Activated T-helper 1 cell treated with anti-CD3 and anti-CD28 coated beads, Interleukin-2, amount 50 U/mL, for 16 hours (primary cell): ENCODE measurements at places on chromosomes 2 and 18.

GRCh38 chr2:864501-865106, 86.0 kb upstream of the SNTG2 start:
- no peak for DNase-seq

GRCh38 chr2:209395229-209395628, 28.6 kb upstream of the MAP2 start:
- no peak for DNase-seq

GRCh38 chr2:65331336-65332025, 100.9 kb downstream of the SPRED2 start:
- DNase-seq, result no peak

GRCh38 chr2:31318361-31319336, 84.7 kb downstream of the EHD3 start:
- DNase-seq, result no peak

GRCh38 chr2:32264422-32265105, at the start of gene NLRC4:
NLRC4 (minus strand) TSS chr2:32264886; CDS start chr2:32256775, 8,111 bp downstream.
- DNase-seq, result no peak

- no peak for DNase-seq
These were observed 175.5 kb upstream of the FOSL2 start for GRCh38 chr2:28217042-28217740.

DNA sequence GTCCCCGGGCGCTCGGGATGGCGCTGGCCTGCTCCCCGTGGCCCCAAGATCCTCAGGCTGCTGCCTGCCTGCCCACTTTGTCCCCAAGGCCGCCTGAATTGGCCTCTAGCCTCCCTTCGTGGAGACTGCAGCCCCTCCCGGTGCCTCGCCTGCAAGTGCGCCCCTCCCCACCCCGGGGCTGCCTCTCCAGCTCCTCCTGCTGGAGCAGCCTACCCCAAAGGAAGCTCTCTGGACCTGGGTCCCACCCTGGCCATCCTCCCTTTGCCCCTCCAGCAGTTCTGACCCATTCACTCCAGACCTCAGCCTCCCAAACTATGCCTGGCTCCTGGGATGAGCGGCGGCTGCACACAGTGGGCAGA, 6.2 kb downstream of the ESPNL start:
- no peak for DNase-seq

GRCh38 chr2:6880200-6880733, 2.7 kb downstream of the RSAD2 start:
- DNase-seq, result no peak

- DNase-seq, result no peak
These were observed 13.5 kb upstream of the IL1RL1 start for GRCh38 chr2:102297891-102298290.
